Stimulated activated CD4-positive, alpha-beta T cell treated with anti-CD3 and anti-CD28 coated beads, Interleukin-12 subunit alpha, Interleukin-12 subunit beta, amount 100 ng/mL, for 4 hours (primary cell): ENCODE measurements at places on chromosomes 4 and X.

DNA sequence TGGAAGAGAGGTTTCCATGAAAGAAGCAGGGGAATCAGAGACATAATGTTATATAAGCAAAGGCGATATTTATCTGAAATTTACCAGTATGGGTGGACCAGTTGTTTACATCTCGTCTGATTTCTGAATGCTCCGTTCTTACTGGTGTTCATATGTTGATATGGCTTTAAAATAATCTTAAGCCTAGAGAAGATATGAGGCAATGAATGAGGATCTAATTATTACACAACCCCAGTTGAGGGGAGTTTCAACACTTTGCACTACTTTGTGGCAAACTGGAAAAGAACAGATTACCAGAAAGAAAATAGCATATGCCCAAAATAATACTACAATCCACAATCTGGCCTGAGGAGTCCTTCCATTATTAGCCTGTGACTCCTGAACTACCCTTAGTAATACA, 263.3 kb upstream of the MAGEB2 start:
- no peak for DNase-seq

- DNase-seq: no peak
Measured at GRCh38 chr4:183158062-183158461, 59.0 kb downstream of the WWC2 start.

DNA sequence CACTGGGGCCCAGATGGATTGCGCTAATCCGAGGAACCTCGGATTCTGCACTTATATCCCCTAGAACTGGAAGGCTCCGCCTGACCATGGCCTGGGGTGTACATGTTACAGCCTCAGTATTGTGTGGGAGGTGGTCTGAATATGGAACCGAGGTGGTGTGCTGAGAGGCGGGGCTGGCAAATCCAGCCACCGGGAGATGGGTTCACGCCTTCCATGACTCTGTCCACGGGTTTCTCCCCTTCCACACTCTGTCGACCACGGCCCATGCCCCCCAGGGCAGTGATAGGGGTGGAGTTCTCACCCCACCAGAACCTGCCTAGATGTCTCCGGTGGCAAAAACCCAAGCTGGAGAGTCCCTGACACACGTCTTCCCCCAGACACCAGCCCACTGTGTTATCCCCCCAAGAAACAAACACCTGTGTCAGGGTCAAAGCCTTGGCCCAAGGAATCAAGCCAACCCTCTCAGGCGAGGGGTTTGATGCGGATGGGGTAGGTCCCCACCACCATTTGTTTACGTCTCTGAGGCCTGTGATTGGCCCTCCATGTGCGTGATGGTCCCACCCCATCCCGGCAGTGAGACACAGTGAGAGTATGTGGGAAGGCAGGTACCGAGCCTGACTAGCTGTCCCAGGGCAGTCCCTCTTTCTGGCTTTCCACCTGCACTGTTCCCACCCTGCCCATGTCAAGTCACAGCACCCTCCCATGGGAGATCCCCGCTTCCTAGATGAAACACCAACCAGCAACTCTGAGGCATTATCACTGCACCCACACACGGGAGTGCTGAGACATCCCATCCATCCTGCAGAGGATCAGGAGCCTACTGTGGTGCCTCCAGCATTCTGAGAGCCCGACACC, 6.6 kb upstream of the LOC101059915 start:
- DNase-seq: no peak

GRCh38 chr4:957581-958313, 15.6 kb downstream of the DGKQ start:
- no peak for DNase-seq

DNA sequence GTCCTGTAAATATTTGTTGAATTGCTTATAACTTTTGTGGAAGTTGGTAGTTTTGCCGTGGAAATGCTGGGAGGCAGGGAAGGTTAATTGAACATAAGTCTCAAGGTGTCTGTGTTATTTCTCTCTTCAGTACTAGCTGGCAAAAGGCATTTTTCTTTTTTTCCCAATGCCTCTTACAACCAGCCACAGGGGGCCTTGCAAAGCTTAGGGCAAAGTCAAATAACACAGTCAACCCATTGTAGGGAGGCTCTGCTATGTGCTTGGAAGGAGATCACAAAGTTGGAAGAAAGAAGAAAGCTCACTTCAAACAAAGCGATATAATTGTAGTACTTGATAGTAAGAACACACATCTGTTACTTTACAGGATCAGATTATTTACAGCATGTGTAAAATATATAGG, 802.6 kb downstream of the PDHA2 start:
- DNase-seq: no peak

- DNase-seq: no peak
Measured at GRCh38 chr4:186226521-186227189, 652 bp upstream of the KLKB1 start.

GRCh38 chr4:178142724-178143123, 700.5 kb upstream of the AGA start:
- no peak for DNase-seq

GRCh38 chr4:95640311-95640710, 91.5 kb upstream of the UNC5C start:
- DNase-seq: no peak

DNA sequence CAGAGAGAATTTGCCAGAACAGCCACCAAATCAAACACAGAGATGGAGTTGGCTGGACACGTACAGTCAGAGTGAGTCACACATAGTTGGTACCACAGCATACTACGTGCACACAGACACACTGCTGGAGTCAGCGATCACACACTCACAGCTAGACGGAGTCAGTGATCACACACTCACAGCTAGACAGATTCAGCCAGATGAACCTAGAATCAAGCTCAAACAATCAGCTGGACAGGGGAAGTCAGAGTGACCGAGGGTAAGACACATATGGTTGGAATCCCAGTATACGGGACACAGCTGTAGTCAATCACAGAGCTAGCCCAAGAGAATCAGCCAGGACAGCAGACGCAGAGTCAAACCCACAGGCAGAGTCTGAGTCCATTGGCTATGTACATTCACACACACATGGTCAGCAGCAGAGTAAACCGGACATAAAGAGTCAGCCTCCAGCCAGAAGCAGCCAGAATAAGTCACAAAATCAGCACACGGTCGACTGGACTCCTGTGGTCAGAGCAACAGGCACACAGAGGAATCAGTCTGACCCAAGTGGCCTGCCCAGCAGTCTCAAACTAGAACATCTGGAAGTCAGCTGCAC, 4.6 kb downstream of the SLC38A5 start:
- DNase-seq: no peak

DNA sequence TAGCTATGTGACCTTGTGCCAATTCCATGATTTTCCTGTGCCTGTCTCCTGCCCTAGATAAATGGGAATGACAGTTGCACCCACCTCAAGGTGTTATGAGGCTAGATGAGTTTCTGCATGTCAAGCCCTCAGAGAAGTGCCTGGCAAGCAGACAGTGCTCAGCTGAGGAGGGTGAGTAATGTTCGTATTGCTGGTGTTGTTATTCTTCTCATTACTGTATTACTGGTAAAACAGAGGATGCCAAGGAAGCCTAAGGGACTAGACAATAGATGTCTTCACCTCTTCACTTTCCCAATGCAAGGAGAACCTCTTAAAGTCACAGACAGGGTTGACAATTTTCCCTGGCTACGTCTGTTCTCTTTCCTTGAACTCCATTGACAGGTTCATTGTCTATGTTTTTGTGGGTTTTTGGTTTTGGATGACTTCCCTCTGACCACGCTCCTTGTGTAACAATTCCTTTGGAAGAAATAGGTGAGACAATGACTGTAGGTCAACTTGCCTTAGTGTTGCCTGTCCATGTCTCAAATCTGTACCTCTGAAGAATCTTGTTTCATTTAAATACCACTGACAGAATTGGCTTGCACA, 19.2 kb downstream of the ETDC start:
- DNase-seq: no peak

- DNase-seq: no peak
Measured at GRCh38 chr4:64250061-64250460, 159.2 kb downstream of the TECRL start.

DNA sequence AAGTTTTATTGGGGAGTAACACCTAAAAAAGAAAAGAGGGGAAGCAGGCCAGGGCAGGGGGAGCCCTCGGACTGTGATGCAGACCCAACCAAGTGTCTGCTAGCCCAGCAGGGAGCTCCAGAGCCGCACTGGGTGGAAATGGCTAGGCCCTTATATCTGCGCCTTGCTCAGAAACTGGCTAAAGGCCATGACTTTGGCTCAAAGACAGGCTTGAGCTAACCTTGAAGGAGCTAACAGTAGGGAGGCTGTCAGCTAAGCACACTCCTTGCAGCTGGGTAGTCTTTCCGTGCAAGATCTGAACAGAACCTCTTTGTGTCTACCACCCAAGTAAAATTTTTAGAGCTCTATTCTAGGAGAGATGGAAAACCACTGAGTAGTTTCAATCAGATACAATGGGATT, 43.0 kb downstream of the SEPSECS start:
- DNase-seq: no peak

DNA sequence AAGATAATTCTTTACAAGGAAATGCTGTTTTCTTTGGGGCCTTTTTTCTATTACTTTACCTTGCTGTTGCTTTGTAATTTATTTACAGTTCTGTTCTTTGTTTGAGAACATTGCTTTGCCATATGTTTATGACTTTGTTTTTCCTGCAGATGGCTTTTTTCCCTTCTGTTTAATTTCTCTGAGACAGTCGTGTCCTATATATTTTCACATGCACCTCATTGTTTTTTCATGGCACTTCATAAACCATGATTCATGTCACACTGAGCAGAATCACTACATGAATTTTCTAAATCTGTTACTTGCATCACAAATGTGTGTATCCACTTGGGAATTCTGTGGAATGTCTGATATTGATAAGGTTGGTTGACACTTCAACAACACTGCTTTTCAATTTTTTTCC, 33.0 kb upstream of the PNPLA4 start:
- no peak for DNase-seq

GRCh38 chr4:8350352-8350751, 80.8 kb downstream of the HTRA3 start:
- DNase-seq: no peak
